Activated T-cell treated with anti-CD3 and anti-CD28 coated beads for 4 hours (primary cell): ENCODE measurements at places on chromosomes 6 and 20.

GRCh38 chr6:137923866-137924653 lies 57.0 kb downstream of the TNFAIP3 start:
- DNase-seq = no peak

GRCh38 chr6:131654326-131654725 lies 17.2 kb downstream of the ENPP3 start:
- no peak for DNase-seq

DNA sequence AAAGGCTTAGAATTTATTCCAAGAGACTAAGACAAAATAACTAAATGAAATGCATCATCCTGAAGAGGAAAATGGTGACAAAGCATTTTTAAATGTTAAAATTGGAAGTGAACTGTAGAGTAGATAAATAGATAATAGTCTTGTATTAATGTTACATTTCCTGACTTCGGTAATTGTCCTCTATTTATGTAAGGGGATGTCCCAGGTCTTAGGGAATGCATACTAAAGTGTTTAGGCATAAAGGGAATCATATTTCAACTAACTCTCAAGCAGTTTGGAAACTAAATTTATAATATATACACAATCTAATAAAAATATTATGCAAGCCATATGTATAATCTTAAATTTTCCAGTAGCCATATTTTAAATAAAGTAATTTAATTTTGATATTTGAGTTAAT lies 159.3 kb downstream of the WDR27 start:
- DNase-seq = no peak

- peak; percentile 59 for DNase-seq
These were observed 1.1 kb upstream of the MRGBP start for GRCh38 chr20:62795023-62795761.

DNA sequence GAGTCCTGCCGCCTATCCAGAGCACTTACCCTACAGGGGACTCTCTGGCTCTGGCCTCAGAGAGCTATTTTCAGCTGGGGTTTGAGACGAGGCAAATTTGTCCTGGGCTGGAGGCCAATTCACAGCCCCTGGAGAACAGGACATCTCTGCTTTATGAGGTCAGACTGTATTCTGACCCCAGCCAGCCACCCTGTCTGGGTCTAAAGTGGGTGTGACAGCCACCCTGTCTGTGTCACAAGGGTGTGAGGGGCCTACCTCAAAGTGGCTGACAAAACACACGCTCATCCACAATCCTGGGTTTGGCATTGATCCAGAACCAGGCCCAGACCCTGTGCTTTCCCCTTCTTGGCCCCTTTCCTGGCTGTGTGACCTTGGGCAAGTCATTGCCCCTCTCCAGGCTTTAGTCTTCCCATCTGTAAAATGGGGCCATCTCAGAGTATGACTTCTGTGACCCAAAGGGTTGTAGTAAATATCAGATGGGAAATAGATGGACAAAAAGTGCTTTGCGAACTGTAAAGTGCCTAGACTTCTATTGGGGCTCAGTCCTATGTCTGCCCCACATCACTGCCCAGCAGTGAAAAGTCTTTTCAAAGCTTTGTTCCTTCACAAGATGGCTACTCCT lies 44.1 kb upstream of the TGM2 start:
- no peak for DNase-seq

GRCh38 chr6:92550501-92550900 lies 868.9 kb downstream of the EPHA7 start:
- no peak for DNase-seq

GRCh38 chr20:48142516-48142773 lies 357.2 kb upstream of the SULF2 start:
- DNase-seq = no peak

- no peak for DNase-seq
These were observed 178.2 kb downstream of the LRFN2 start for GRCh38 chr6:40408786-40409542.

GRCh38 chr6:1067346-1067745 lies 244.6 kb upstream of the FOXQ1 start:
- no peak for DNase-seq

- DNase-seq = no peak
These were observed 86.3 kb downstream of the GMPR start for GRCh38 chr6:16324606-16325225.

DNA sequence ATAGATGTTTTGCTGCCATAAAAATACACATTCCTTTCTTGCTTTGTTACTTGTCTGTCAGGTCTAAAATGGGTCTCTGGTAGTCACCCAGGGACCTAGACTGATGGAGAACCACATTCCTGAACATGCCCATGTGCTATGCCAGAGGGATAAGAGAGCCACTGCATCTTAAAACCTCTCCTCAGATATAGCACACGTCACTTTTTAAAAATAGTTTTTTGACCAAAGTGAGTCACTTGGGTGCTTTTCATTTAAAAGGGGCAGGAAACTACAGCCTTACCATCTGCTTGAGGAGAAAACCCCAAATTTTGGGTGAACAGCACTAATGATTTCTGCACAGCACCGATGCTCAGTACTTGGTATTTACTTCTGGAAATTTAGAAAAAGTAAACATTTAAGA lies 197.8 kb downstream of the OGFRL1 start:
- DNase-seq = no peak

DNA sequence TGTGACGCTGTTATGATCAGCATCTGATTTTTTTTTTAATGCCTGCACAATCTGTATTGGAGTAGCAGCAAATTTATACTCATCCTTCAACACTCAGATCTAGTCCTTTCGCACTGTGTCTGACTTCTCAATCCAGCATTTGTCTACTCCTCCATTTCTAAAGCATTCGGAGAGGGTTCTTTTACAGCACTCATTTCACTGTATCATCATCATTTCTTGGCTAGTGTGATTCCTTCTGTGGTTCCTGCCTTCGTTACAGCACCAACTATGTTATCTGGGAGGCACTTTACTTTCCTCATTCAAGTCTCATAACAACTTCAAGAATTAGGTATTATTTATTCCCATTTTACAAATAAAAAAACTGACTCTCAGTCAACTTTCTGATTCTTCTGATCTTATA lies 18.0 kb downstream of the NUDT3 start:
- DNase-seq = no peak

DNA sequence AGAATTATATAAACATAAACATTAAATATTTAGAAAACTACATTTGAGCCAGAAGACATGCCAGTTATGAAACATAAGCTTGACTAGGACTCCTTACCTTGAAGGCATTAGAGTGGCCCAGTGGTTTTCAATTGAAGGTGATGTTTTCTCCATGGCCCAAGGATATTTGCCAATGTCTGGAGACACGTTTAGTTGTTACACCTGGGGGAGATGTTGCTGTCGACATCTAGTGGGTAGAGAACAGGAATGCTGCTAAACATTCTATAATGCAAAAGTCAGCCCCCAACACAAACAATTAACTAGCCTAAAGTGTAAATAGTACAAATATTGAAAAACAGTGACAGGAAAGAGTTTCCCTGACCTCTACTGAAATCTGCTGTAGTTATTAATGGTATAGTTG lies 200.9 kb upstream of the HS3ST5 start:
- DNase-seq = no peak

- DNase-seq = no peak
These were observed 211.2 kb downstream of the PHACTR1 start for GRCh38 chr6:12927746-12928145.

- no peak for DNase-seq
These were observed 110.5 kb downstream of the LRFN2 start for GRCh38 chr6:40476673-40477072.

DNA sequence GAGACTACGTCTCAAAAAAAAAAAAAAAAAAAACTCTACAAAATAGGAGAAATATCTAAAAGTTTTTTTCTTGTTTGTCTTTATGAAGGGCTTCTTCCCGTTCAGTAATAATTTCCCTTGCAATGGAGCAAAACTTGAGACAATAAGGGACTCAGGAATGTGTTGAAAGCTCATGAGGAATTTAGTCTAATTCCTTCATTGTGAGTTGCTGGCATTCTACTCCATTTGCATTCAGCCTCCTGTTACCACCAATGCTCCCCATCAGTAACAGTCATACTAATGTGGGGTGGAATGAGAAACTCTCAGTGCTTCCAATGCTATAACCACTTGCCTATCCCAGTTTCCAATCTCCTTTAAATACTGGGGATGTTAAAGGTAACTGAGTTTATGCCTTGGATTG lies 576.7 kb upstream of the AGPAT4 start:
- no peak for DNase-seq

DNA sequence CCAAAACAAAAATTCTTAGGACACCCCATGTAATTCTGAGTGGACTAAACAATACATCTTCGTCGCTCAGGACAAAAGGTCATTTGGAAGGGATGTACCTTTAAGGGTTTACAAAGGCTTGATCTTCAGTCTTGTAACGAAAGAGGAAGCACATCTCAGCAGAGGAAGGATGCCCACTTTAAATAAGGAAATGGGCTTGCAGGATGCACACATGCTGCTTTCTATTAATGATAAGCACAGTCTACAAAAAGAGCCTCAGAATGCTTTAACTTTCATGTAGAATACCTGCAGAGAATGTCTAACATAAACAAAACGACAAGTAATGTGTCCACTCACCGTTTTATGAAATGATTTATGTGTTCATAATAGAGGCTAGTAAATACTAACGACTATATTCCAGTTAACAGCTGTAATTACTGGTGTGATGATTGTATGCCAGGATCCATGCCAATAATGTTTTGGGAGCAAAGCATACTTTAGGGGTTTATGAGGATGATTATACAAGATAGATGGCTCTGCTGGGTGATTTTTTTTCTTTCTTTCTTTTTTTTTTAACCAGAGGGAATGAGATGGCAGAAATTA lies 216.9 kb downstream of the GMDS start:
- no peak for DNase-seq

- DNase-seq = no peak
These were observed 15.0 kb downstream of the RNF114 start for GRCh38 chr20:49951151-49951550.

- no peak for DNase-seq
These were observed 442.3 kb downstream of the CDC5L start for GRCh38 chr6:44829836-44830235.

DNA sequence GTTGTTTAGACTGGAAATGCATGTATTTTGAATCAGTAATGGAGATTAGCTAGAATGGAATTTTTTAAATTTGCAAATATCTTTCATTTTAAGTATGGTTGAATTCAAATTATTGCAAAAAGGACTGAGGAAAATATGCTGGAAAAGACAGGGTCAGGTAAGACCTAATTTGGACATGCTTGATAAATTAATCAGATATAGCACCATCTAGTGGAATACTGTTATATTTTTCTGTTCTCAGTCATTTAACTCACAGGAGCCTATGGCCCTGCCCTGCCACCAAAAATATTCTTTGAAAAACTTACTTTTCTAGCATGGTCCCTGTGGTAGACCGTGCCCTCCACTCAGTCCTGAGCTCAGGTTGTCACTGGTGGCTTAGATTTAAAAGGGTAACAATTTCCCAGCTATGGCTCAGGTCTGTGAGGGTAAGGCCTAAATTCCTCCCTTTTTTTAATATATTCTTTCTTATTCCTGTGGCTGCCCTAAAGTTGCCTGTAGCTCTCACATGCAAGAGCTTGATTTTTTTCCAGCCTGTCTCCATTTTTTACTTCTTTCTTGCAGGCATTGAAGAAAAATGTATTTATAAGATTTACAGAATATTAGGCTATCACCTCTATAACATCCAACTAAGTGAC lies 25.3 kb upstream of the KIAA1586 start:
- no peak for DNase-seq

GRCh38 chr6:5854899-5855298 lies 151.8 kb downstream of the NRN1 start:
- DNase-seq = no peak

DNA sequence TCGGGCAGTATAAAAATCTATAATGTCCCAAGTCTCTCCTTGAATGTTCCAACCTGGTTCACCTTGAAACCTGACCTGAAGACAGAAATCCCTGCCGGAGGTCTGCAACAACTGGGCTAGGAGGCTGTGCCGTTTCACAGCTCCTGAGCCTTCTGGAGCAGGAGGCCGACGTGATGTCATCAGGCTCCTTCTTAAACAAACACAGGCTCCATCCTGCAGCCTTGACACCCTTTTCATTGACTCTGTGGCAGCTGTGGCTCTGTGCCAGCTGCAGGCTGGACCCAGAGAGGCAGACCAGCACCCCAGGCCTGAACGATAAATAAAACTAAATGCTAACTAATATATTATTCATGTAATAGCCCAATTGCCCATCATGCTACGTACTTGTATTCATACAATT lies 483.9 kb downstream of the CD83 start:
- no peak for DNase-seq

DNA sequence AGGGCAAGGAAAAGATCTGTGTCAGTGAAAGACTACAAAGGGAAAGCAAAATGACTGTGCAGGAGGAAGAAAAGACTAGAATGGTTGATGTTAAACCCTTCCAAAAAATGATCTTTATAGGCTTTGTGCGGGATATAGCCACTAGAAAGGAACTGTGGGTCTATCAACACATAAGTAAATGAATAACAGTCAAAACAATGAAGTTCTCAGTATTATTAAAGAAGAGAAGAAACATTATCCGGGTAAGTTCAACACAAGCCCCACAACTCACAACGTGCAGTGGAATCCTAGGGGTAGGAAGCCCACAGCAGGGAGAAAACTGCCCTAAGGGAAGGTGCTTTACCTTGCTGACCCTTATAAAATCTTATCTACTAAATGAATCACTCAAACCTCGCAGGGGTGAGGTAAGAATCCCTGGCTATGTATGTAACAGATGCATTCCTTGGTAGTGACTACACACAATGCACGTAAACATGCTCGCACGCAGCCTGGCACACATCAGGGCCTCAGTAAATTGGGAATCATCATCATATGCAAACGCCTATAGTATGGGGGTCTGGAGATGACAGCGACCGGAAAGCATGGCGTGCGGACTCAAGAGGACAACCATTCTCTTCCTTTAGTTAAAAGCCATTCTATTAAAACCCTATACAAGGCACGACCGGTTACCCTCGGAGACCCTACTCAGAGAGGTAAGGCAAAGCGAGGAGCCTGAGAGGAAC lies 11.3 kb downstream of the TFAP2A start:
- no peak for DNase-seq

- peak; percentile 59 for DNase-seq
These were observed 131.6 kb upstream of the NEDD9 start for GRCh38 chr6:11363881-11364576.

- DNase-seq = no peak
These were observed at the start of gene C6orf132 for GRCh38 chr6:42142118-42142835. C6orf132 (minus strand) TSS chr6:42142620; CDS start chr6:42142444, 176 bp downstream.

- peak; percentile 30 for DNase-seq
These were observed 13.7 kb upstream of the FAM83C start for GRCh38 chr20:35305682-35306556.

DNA sequence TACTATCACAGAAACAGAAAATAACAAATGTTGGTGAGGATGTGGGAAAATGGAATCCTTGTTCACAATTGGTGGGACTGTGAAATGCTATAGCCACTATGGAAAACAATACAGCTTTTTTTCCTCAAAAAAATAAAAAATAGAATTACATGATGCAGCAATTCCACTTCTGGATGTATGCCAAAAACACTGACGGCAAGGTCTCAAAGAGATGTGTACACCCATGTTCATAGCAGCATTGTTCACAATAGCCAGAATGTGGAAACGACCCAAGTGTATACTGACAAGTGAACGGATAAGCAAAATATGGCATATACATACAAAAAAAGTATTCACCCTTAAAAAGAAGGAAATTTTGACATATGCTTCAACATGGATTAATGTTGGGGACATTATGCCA lies 213.4 kb downstream of the KHDC1L start:
- DNase-seq = no peak
